ENCODE measurements at places on chromosomes 1 and 21.

GRCh38 chr1:92409946-92410549 is 76.7 kb downstream of the GFI1 start:
- DNase-seq, result no peak

DNA sequence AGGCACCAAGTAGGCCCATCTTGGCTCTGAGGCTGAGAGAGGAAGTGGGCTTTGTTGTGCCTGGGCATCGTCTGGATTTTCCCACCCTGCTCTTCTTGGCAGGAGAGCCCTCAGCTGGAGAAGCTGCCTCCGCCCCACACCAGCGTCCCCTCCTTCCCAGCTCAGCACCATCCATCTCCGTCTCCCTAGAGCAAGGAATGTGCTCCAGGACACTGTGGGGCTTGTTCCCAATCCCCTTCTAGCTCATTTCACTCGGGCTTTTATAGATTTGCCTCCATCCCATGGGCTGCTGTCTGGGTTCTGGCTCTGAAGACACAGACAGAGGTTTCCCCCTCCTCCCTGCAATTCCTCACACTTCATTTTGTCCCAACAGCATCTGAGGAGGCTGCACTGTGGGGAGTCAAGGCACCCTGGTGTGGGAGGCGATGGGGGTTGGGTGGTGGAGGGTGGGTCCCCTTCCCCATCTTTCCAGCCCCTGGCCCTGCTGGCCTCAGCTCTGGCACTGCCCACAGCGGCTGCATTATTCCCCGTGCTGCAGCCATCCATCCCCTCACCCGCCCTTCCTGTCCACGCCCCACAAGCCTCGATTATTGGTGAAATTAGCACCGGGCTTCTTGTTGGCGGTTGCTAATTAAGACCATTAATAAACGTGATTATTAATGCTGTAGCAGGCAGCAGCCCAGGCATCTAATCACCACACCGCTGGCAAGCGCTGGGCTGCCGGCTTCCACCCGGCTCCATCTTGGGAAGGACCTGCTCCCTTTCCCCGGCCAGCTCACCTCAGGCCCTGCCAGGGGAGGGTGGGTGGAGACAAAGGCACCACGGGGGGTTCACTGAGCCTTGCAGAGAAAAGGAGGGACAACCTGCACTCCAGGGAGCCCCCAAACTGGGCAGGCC is 21.7 kb downstream of the RHBG start:
- no peak for DNase-seq

DNA sequence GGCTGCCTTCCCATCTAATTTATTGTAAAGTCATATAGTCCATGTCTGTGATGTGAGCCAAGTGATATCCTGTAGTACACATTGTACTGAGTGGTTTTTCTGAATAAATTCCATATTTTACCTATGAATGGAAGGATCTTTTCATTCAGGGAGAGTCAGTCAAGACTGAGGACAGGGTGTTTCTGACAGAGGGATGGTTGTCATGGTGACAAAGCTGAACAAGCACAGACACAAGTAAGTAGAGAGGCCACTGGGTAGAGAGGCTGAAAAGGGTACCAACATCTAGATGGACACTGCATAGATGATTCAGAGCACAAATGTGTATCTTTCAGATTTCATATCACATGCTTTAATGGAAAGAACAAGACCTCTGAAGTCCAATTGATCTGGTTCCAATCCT is 22.6 kb upstream of the IL20 start:
- no peak for DNase-seq

- DNase-seq, result no peak
Observed at GRCh38 chr1:53125623-53126360, 16.6 kb downstream of the SLC1A7 start.

GRCh38 chr1:1090424-1091343 is 16.6 kb upstream of the RNF223 start:
- peak; percentile 51 for DNase-seq
